ENCODE measurements at places on chromosomes 5 and 9.

DNA sequence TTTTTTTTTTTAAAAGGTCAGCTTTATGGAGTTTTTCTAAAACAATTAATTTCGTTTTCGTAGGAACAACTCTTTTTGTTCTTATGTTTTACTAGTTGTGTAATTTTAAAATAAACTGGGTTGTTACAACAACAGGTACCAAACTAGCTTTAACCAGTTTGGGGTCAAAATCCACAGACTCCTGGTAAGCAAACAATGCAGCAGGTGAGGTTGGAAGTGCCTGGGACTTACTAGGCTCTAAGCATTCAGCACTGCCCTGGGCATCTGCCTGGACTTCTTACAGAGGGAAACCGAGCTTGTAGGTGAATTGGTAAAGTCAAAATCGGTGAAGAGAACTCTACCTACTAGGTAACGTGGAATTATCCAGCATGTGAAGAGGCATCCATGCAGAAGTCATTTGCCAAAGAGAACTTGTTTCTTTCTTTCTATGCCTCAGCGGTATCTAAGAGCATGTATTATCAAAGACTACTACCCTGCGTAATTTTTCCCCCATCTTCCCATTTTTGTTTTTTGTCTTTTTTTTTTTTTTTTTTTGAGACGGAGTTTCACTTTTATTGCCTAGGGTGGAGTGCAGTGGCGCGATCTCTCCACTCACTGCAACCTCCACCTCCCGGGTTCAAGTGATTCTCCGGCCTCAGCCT, 145.4 kb downstream of the KCTD16 start:
- DNase-seq: no peak

DNA sequence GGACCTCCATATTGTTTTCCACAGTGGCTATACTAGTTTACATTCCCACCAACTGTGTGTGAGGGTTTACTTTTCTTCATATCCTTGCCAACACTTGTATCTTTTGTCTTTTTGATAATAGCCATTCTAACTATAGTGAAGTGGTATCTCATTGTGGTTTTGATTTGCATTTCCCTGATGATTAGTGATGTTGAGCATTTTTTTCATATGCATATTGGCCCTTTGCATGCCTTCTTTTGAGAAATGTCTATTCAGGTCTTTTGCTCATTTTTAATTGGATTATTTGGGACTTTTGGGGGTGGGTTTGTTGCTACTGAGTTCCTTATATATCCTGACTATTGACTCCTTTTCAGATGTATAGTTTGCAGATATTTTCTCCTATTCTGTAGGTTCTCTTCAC, 44.4 kb downstream of the FEM1C start:
- no peak for DNase-seq

DNA sequence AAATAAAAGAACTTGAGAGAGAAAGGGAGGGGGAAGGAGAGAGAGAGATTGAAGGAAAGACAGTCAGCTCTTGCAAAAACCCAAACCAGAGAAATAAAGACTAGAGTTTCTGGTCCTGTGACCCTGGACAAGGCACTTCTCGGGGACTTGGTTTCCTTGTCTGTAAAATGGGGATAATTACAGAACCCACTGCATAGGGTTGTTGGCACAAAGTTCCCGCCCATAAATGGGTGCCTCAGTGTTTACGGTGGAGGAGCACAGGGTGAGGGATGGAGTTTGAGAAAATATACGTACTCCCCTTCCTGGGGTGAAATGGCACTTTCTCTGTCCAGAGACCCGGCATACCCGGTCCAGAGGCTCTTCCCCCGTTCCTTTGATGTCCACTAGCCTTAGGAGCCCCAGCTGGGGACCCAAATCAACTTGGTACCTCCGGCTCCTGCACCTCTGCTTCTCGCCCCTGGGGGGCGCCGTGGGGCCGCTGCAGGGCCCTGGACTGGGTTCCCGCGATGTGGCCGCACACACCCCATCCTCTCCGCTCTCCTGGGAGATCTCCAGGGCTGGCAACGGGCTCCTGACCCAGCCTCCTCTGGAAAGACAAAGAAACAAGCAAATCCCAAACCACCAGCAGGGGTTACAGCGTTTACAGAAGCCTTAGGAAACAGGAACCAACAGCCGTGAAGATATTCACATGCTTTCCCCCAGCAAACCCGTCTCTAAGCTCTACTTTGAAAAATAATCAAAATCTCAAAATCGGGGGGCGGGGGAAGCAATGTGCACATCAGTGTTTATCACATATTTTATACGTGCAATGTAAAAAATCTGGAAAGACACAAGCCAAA, 26.3 kb downstream of the PTGES start:
- peak; percentile 67 for DNase-seq

DNA sequence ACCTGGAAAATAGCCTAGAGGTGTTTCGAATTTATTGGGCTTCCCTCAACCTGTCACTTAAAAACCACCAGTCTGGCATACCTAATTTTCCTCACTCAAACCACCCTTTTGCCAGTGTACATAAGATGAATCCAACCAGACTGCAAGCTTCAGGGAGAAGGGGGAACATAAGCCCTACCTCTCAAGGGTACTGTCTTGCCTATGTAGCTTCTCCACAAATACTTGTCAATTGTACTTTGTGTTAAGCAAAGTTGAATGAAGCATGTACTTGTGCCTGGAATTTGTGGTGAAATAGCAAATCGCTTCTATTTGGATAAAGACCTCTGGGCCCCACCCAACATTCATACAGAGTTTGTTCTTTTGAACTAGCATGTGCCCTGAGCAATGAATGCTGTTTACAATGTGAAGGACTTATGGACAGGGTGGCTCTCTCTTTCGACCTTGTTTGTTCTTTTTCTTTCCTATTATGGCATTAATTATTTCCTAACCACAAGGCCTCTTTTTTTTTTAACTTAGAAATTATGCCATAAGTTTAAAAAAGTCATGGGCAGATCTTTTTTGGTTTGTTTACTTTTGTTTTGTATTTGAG, 580.2 kb downstream of the EBF1 start:
- DNase-seq: no peak

DNA sequence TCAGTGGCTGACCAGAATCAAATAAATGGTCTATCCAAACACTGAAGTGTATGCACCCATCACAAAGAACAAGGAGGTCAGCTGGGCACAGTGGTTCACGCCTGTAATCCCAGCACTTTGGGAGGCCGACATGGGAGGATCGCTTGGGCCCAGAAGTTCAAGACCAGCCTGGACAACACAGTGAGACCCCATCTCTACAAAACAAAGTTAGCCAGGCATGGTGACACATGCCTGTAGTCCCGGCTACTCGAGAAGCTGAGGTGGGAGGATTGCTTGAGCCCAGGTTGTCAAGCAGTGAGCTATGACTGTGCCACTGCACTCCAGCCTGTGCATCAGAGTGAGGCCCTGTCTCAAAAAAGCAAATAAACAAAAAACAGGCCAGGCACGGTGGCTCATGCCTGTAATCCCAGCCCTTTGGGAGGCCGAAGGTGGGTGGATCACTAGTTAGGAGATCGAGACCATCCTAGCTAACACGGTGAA, 40.5 kb downstream of the SEMA4D start:
- peak; percentile 23 for DNase-seq

GRCh38 chr9:23663536-23663935, 162.5 kb downstream of the ELAVL2 start:
- no peak for DNase-seq

DNA sequence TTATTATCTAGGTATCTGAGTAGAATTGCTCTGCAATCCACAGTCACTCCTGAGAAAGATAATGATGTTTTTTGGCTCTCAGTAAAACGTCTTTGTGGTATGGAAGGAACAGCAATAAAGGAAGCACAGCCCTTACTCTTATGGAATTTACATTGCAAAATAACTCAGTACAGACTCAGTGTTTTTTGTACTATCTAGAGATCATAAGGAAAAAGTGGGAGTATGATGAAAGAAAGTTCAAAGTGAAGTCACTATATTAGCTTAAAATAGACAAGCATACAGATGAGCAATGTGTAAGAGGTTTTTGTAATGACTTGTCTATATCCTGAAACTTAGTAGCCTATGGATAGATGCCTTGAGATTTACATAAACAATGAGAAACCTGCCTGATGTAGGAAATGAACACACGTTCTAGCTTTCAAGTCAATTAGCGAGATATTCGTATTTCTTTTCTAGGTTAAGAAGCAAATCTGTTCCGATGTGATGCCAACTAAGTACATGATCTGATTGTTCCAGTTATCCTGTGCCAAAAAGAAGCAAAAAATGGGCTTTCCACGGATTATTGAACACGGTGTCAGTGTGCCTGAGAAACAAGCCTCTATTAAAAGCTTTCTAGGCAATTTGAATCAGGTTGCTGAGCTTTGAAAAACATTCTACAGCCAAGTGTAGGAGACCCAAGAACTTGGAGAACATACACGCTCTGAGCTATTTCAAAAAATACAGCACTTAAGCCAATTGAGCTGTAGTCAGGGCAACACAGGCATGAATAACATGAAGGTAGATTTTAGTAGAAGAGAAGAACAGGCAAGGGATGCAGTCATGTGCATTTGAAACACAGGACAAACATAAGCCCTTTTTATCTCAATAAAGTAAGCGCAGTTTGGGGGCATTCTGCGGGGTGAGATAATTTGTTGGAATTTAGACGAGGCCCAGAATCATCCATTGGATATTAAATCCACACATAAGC, 86.3 kb upstream of the TAF11L2 start:
- DNase-seq: no peak

DNA sequence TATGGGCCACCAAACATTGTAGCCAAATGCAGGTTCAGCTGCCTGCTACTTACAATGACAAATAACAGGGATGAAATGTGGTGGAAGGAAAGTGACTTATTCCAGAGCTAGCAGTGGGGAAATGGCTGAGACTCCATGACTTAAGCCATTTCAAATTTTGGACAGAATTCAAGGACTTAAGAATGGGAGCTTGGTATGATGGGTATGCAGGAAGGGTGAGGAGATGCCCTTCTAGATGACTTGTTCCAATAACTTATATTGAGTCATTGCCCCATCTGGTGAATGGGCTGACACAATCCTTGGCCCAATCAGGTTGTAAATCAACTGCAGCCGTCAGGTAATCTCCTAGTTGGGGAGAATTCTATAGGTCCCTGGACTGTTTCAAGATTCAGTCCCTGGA, 230.7 kb upstream of the SGCD start:
- no peak for DNase-seq

DNA sequence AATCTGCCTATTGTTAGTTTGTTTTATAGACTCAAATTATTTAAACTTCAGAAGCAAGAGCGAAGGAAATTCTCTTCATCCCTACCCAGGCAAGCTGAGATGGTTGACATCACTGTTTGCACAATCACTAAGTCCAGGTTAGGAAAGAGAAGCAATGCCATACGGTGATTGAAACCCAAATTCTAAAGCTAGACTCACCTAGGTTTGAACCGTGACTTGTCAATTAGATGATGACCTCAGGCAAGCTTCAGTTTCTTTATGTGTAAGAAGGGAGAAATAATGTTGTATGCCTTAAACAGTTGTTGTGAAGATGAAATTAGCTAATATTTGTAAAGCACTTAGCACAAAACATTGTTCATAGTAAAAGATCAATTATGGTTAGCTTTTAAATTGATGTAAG, 96.5 kb upstream of the ANKRD55 start:
- DNase-seq: no peak

GRCh38 chr5:81728301-81728700, 22.6 kb downstream of the SSBP2 start:
- no peak for DNase-seq

All from CD4-positive, alpha-beta T cell treated with Interleukin-6 for 4 hours (primary cell).